NCI-H2081 (cell line): ENCODE measurements at places on chromosomes 4 and X.

DNA sequence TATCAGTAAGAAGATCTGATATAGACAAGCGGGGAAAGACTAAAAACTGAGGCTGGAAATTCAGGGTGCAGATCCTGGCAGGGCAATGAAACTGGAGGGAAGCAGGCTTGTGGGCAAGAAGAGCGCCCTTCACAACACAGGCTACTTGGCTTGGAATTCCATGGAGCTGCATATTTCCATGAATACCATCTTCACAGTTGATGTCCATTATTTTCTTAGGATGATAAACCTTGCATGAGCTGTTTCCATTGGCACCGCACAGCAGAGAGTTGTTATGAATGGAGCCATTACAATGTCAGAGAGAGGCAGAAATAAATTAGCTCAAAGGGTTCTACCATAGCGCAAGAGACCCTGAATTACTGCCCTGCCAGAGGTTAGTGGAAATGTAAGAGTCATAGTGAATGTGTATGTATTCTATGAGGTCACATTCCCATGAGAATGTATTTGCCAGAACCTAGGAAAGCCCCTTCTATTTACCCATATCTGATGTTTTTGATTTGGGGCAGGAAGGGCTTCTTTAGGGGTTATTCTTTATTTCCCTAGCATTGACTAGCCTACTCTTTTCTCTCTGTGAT lies 215.6 kb downstream of the PALLD start:
- DNase-seq: no peak

- no peak for DNase-seq
These were observed 57.0 kb upstream of the GBA3 start for GRCh38 chr4:22635692-22636091.

DNA sequence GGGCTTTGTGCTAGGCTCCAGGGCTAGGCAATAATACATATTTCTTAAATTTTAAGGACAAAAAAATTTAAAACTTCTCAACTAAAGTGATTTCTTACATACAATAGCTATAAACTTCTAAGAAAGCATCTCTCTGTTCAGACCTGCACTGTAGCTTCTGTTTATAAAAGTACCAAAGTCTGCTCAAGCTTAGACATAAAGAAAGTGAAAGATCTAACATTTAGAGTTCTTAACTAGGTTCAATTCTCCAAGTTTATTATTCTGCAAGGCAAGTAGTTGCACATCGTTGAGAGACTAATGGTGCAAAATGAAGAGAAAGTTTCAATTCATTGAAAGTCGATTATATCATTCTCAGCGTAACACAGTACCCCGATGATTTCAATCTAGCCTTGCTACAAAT lies 857.4 kb upstream of the HTR2C start:
- DNase-seq: no peak

GRCh38 chr4:42078184-42078801 lies 74.2 kb downstream of the BEND4 start:
- DNase-seq: no peak

GRCh38 chr4:138972956-138973801 lies 42.4 kb upstream of the NOCT start:
- peak; percentile 71 for DNase-seq

- no peak for DNase-seq
These were observed 336.8 kb upstream of the PPARGC1A start for GRCh38 chr4:24226667-24227066.

DNA sequence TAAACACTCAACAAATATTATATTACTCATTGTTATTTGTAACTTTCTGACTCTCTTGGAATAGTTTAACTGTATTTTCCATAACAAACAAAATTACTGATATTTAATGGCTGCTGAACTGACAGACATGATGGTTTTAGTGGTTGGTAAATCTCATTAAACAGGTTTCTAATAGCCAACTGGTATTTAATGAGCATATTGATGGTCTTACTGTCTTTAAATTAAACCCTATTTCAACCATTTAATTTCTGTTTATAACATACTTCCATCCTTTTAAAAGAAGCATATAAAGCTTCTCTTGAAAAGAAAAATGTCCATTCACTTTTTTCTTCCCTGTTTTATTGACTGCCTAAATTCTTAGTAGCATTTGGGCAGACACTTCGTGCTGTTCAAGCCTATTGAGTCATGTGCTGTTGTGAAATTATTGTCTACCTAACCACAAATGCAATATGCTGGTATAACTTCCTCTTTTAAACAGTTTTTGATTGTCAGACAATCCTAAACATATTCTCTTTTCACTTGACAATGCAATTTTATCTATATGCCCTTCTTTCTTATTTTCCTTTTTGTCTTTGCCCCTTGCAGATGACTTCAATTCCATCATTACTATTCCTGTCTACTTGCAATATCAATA lies 163.9 kb upstream of the SLC7A11 start:
- DNase-seq: no peak

DNA sequence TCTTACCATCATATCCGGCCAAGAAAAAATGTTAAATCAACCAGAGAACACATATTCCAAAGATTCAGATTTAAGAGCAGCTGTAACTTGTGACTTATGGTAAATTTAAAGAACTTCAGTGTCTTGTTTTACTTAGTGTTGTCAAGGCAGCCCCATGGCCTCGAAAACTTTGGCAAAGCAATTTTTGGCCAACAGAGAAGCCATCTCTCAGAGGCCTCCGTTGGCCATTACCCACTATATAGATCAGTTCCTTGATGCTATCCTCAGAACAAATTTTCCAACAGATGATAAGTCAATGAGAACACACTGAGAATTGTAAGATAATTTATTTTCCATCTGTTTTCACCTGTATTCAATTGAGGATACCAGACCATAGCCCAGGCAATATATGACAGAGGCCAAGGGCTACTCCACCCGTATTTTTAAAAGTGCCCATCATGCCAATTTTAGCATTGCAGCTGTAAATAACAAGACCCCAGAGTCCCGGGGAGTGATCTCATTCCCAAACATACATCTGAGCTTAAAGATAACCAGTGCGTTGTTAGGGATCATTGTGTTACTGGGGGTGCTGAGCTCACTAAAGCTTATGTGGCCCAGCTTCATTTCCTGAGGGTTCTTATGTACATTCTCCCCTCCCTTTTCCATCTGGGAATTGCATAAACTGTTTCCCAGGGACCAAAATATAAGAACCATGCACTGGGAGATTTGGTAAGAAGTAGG lies 50.0 kb upstream of the PDHA1 start:
- no peak for DNase-seq

DNA sequence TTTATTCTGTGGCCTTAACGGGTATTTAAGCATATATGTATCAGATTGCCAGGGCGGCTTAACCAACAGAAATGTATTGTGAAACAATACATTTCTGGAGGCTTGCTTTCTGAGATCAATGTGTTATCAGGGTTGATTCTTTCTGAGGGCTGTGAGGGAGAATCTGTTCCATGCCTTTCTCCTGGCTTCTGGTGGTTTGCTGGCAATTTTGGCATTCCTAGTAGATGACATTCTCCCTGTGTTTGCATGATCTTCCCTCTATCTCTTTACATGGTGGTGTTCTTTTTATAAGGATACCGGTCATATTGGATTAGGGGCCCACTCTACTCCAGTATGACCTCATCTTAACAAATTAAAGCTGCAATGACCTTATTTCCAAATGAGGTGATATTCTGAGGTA lies 16.9 kb upstream of the CEP135 start:
- no peak for DNase-seq

GRCh38 chr4:102420563-102421398 lies 75.5 kb upstream of the SLC39A8 start:
- no peak for DNase-seq

- no peak for DNase-seq
These were observed 1039.5 kb upstream of the PCDH7 start for GRCh38 chr4:29680644-29681043.

- DNase-seq: no peak
These were observed 139.2 kb upstream of the ANKRD50 start for GRCh38 chr4:124851741-124852140.

GRCh38 chr4:95499291-95499696 lies 49.5 kb downstream of the UNC5C start:
- DNase-seq: no peak

GRCh38 chrX:110156167-110156754 lies 153.3 kb downstream of the TMEM164 start:
- peak; percentile 22 for DNase-seq

DNA sequence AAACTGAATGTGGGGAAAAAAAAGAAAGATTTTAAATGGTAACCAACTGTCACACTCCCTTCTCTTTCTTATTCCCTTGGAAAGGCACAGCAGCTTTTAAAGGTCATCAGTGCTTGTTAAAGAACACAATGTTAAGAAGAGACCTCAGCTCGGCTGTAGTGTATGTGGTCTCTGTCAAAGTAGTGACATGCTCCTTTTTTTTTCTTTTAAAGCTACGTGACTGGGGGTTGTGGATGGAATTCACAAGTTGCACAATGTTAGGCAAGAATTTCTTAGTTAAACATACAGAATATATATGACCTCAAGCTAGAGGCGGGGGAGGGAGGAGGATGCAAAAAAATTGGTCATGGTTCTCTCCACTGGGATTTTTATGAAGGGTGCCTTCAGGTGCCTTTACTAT lies 45.6 kb downstream of the OCRL start:
- DNase-seq: no peak

DNA sequence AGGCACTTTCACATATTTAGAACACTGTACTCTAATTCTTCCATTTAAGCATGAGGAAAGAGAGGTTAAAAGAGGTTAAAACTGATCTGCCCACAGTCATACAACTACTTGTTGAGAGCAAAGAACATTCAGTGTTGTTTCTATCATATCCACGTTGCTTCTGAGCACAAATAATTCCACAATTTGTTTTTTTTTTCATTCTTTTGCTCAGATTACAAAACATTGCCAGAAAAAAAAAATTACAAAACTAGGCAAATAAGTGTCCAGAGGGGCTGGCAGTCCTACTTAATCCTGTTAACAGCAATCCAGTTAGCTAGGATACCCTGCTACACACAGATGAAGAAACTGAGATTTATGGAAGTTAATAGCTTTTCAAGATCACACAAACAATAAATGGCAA lies 6.3 kb upstream of the USP53 start:
- DNase-seq: no peak
